Amniotic epithelial cell (primary cell): ENCODE measurements at places on chromosomes 5 and 9.
A peak's percentile ranks its signal among the peaks of the same experiment; 100 is the strongest.

DNA sequence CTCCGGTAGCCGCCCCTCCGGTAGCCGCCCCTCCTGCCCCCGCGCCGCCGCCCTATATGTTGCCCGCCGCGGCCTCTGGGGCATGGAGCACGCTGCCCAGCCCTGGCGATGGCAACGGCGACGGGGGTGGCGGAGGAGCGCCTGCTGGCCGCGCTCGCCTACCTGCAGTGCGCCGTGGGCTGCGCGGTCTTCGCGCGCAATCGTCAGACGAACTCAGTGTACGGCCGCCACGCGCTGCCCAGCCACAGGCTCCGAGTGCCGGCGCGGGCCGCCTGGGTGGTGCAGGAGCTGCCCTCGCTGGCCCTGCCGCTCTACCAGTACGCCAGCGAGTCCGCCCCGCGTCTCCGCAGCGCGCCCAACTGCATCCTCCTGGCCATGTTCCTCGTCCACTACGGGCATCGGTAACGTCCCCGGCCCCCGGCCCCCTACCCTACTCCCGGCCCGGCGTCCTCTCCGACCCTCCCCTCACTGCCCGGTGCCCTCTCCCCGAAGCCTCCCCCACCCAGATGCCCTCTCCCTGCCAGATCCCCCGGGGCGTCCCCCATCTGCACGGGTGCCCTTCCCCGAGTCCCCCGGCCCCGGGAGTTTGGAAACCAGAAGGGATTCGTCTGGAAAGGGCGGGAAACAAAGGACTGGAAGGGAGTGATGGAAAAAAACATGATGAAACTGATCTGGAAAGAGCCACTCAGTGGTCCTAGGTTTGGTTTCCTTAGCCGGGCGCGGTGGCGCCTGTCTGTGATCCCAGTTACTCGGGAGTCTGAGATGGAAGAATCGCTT is 417 bp downstream of the SRD5A1 start:
- DNase-seq = peak; percentile 6

DNA sequence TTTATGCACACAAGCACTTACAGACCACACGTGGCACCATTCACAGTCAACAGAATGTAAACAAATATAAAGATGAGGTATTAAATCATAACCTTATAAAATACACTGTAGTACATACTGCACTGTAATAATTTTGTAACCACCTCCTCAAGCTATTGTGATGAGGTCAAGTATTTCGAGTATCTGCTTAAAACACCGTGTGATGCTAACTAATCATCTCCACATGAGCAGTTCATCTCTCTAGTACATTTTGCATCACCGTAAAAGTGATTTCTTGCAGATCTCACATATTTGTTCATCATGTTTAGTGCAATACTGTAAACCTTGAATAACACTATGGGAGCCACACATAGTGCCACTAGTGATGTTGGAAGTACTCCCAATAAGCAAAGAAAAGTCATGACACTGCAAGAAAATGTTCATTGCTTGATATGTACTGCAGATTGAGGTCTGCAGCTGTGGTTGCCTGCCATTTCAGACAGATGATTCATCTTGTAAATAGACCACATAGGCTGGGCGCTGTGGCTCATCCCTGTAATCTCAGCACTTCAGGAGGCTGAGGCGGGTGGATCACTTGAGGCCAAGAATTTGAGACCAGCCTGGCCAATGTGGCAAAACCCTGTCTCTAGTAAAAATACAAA is 44.3 kb downstream of the FOXB2 start:
- DNase-seq = peak; percentile 85

- DNase-seq = no peak
Measured at GRCh38 chr9:137429974-137430722, 7.0 kb downstream of the NOXA1 start.

GRCh38 chr5:79613549-79613948 is 1.3 kb downstream of the TENT2 start:
- no peak for DNase-seq

DNA sequence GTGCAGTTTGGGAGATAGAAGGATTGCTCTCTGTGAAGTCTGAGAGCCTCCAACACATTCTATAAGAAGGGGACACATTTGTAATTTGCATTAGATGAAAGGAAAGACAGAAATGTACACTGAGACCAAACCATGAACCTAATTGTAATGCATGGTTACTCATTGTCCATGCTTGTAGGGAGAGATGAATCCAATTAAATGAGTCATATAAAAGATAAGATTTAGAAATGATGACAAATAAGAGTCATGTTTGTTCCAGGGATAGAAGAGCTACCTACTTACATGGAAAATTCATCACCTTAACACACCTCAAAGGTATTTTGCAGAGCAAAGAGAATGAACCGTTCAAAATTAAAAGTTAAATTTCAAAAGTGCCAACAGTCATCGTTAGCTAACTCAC is 85.1 kb downstream of the FBXL7 start:
- peak; percentile 24 for DNase-seq

- no peak for DNase-seq
Measured at GRCh38 chr5:91670122-91670521, 287.0 kb upstream of the ARRDC3 start.

DNA sequence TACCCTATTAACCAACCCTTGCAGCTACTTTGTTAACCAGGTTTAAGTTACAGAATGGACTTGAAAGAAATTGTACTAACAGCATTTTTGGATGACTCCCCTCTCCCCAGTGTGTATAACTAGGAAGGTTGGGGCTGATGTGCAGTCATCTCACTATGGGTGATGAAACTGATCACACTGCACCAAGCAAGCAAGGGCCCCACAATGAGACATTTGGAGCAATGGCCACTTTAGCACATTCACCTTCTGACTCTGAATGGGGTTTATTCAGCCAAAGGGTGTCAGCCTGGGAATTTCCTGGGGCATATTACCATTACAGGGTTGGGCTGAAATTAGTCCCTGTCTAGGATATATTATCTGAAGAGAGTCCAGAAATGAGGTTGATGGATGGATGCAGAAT is 18.7 kb upstream of the CYFIP2 start:
- no peak for DNase-seq

- DNase-seq = no peak
Measured at GRCh38 chr5:152437866-152438265, 32.8 kb upstream of the NMUR2 start.

- peak; percentile 22 for DNase-seq
Measured at GRCh38 chr9:13190040-13190439, 89.5 kb downstream of the MPDZ start.

DNA sequence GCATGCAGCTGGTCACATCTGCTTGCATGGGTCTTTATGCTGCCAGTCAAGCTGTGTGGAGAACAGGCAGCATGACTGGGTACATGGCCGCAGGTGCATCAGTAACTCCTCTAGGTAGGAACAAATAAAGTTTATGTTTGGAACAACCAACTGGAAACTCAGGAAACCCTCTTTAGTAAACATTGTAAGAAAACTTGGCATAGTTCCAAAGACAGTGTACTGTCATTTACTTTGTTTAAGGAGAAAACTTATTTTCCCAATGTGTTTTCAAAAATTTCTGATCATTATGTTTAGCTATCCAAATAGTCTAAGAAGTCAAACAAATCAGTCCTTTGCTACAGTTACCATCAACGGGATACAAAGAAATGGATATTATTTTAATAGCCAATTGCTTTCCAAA is 386.0 kb downstream of the CHSY3 start:
- DNase-seq = no peak

- DNase-seq = no peak
Measured at GRCh38 chr5:15234911-15235310, 265.1 kb upstream of the FBXL7 start.

DNA sequence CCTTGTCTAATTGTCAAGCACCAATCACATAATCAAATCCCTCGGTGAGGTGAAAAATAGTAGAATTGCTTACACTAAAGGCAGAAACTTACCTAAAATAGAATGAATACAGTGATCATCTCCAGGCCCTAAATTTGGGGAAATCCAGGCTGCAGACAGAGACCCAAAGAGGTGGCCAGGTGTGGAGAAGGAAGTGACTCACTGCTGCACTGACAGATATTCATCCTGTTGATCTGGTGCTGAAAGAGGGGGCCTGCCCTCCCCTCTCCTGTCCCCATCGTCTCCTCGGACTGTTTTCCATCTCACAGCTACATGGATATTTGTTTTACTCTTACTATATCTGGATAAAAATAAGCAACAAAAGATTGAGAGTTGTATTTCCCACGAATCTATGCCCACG is 15.9 kb downstream of the OR2Y1 start:
- DNase-seq = no peak

- no peak for DNase-seq
Measured at GRCh38 chr5:57776035-57776434, 293.4 kb upstream of the ACTBL2 start.

GRCh38 chr9:119934497-119934896 is 565.3 kb upstream of the BRINP1 start:
- DNase-seq = no peak

- DNase-seq = peak; percentile 59
Measured at GRCh38 chr5:122870219-122870856, 24.9 kb downstream of the SNX24 start.

DNA sequence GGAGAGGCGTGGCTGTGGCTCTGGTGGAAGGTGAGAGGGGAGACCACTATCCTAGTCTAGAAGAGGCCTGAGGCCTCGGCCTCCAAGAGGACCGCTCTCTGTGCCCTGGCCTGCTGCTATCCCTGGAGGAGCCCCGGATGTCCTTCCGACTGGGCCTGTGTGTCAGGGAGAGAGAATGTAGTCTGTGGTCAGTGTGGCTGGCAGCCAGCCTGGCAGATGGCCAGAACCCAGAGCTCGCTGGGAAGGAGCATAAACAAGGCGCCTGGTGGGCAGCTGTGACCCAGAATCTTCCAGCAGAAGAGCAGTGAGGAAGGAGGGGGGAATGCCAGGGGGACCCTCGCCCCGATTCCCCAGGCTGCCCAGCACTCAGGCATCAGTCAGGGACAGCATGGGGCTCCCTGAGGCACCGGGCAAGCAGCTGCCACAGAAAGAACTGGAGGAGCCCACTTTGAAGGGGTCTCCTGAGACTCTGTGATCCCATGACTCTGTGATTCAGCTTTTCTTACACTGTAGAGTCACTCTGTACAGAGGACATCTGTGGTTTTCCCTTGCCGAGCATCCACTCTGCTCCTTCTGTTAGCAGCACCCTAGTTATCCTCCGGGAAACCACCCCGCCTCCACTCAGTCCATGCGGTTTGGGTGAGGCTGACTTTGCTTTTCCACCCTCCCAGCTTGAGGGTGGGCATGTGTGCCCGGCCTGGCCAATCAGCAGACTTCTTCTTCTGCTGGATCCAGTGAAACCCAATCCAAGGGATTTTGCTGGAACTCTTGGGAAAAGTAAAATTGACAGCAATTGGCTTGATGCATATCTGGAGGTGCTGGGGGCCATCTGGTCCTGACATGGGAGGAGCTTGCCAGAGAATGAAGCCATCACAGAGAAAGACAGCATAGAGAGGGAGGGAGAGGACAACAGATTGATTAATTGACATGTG is 46.2 kb upstream of the PWWP2A start:
- DNase-seq = peak; percentile 99

DNA sequence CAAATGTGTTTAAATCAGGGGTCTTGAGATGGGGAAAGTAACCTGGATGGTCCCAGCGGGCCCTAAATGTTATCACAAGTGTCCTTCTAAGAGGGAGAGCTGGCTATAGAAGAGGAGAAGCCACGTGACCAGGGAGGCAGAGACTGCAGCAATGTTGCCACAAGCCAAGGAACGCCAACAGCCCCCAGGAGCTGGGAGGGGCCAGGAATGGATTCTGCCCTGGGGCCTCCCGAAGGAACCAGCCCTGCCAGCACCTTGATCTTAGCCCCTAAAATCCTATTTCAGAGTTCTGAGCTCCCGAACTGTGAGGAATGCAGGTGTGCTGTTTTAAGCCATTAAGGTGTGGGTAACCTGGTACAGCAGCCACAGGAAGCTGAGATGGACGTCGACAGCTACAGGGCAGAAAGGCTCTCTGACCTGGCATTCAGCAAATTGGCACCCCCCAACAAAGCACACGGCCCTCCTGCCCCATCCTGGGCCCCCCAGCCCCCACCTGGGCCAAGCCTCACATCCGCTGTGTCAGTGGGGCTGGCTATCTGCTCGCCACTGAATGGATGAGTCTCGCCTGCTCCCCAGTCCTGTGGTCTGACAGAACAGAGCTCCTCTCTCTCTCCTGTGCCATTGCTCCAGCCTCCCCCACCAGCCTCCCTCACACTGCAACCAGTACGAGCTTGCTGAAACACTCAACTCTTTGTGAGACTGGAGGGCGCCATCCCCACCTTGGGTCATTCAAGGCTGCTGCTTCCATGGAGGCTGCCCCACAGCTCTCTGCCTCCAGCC is 78.8 kb downstream of the ADAMTS2 start:
- peak; percentile 72 for DNase-seq

GRCh38 chr5:122111460-122111859 is 17.9 kb upstream of the ZNF474 start:
- DNase-seq = no peak

GRCh38 chr9:119195521-119195920 is 173.7 kb downstream of the BRINP1 start:
- DNase-seq = no peak
